NCI-H510A (cell line): ENCODE measurements at places on chromosomes 1 and 21.

- DNase-seq: no peak
These were observed 56.6 kb upstream of the C1orf174 start for GRCh38 chr1:3956527-3957170.

- DNase-seq: no peak
These were observed 142.6 kb upstream of the CXADR start for GRCh38 chr21:17370263-17370662.

- DNase-seq: no peak
These were observed 36.9 kb downstream of the TLCD4 start for GRCh38 chr1:95154096-95154495.

DNA sequence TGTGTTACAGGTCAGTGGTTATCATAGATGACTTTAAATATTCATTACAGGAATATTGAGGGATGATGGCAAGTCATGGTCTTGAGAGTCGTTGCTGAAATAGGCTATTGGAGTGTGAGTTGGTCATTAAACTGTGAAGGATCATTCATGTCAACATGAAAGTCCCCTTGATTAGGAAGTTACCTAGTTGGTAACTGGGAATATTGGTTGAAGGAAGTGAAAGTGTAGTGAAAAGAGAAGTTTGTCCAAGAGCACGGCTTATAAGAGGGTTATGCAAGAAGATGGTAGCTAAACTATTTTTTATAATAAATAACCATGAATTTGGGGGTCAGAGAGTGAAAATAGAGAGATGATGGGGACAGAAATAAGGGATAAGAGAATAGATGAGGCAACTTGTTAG, 16.9 kb downstream of the CRB1 start:
- no peak for DNase-seq

GRCh38 chr21:42340187-42341050, 10.4 kb downstream of the TFF2 start:
- no peak for DNase-seq

- DNase-seq: no peak
These were observed 385.8 kb downstream of the NTNG1 start for GRCh38 chr1:107526524-107527198.

GRCh38 chr1:181406989-181407388, 76.3 kb upstream of the CACNA1E start:
- no peak for DNase-seq

DNA sequence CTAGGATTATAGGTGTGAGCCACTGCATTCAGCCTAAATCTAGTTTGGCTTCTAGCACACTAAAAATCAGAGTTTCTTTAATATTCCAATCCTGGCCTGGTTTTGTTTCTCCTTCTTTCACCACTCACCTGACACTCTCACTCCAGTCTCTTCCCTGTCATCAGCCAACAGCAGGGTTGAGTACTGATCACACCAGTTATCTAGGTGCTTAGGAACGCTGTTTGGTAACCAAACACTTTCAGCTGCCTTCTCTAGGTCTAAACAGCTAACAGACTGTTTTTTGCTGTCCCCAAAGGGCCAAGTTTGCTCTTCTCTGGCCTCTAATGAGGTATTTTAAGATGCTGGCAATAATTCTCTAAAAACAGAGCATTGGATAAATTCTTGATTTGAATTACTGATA, 17.7 kb upstream of the FRRS1 start:
- DNase-seq: no peak

- no peak for DNase-seq
These were observed 304 bp downstream of the PLPPR5 start for GRCh38 chr1:99004254-99004860.

GRCh38 chr1:160346463-160346862, 3.3 kb downstream of the NCSTN start:
- DNase-seq: no peak
